ENCODE measurements at places on chromosomes 11 and 22.
A peak's percentile ranks its signal among the peaks of the same experiment; 100 is the strongest.

GRCh38 chr11:66823700-66824099 is 19.5 kb upstream of the RCE1 start:
- DNase-seq = no peak

DNA sequence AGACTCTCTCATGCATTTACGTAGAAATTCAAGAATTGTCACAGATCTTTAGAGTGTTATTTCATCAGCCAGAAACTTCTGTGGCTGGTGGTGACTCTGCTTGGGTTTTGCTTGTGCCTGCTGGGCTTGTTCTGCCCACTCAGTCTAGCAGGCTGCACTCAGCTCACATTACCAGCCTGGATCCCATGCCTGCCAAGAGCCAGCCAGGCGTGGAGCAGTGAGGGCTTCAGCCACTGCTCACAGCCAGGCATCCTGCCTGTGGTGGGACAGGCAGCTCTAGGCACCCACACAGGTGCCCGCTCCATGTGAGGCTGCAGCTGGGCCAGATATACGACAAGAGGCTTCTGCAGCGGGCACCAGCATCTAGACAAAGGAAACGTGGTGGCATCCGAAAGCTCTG is 1213.3 kb upstream of the RAG2 start:
- DNase-seq = no peak

DNA sequence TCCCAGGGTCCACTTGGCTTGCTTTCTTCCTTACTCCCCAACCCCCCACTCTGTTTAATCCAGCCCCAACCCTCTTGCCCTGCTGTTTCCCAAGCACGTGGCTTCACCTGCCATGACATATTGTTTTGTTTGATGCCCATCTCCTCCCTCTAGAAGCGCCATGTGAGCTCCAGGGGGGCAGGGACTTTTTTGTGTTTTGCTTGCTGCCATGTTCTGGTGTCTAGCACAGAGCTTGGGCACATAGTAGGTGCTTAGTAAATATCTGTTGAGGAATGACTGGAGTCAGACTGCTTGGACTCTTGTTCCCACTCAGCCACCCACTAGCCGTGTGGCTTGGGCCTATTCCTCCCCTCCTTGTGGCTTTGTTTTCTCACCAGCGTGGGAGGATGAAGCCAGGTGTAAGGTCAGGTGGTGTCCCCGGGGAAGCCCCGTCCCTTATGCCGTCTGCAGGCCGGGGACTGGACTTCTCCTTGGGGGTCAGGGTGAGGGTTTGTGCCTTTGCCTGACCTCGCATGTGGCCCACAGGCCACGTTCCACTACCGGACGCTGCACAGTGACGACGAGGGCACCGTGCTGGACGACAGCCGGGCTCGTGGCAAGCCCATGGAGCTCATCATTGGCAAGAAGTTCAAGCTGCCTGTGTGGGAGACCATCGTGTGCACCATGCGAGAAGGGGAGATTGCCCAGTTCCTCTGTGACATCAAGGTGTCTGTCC is 3.8 kb downstream of the AIP start:
- DNase-seq = no peak

- no peak for DNase-seq
These were observed 889.4 kb upstream of the TENM4 start for GRCh38 chr11:80330264-80330663.

DNA sequence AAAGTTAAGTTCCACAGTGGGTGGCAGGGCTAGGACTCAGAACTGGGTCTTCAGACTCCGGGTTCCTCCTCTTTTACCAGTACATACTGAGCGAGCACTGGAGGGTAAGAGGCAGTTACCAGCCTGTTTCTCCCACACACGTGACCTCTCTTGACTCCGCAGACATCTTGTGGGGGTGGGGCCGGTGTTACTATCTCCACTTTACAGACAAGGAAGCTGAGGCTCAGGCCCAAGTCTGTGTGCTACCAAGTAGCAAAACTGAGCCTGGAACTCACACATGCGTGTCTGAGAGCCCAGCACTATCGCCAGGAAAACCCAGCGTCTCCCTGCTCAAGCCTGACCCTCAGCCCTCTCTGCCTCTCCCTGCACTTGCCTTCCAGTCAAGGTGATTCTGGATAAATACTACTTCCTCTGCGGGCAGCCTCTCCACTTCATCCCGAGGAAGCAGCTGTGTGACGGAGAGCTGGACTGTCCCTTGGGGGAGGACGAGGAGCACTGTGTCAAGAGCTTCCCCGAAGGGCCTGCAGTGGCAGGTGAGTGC is 16.0 kb upstream of the SMIM35 start:
- no peak for DNase-seq

DNA sequence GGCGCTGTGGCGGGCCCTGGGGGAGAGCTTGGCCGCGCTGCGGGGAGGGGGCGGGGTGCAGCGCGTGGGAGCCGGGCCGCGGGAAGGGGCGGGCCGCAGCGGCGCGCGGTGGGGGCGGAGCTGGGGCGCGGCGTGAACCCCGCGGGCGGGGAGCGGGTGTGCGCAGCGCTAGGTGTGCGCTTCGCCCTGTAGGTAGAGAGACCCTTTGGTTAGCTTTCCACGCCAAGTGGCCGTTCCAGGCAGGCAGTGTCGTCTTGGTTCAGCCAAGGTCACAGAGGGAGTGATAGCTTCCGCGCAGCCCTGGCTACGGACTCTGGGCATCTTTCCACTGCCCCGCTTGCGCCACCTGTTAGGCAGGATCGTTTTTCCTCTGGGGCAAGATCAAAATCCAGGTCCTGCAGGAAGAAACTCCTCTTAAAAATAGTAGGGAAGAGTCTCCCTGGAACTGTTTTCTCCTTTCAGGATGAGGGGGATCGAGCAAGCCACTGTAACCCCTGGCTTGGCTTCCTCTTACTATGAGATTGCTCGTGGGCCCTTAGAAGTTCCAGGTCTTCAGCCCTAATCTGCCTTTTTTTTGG is 434 bp downstream of the BANF1 start:
- peak; percentile 79 for DNase-seq

Data from nucleus accumbens (tissue), 56 donors.